ENCODE measurements at places on chromosomes 3 and 15. TPM values are rescaled to one million over a fixed set of nuclear protein-coding genes. Genes with fewer than 3 reads are reported as not detected.
A peak's percentile ranks its signal among the peaks of the same experiment; 100 is the strongest.

- H3K4me1 ChIP-seq, result peaks cover 11% of the 10 kb centered on the region
- no peak for DNase-seq
- H3K27ac ChIP-seq, result no peak overlapping the region
- no peaks in the 10 kb centered on the region for H3K27me3 ChIP-seq
- H3K36me3 ChIP-seq, result no peaks in the 10 kb centered on the region
Observed at GRCh38 chr3:27594096-27594690, 110.0 kb upstream of the SLC4A7 start.

The CIDEC gene
- total RNA-seq, result not detected

The KCNMB2 gene
- not detected for total RNA-seq

GRCh38 chr3:138443091-138443490 is 8.7 kb downstream of the ESYT3 start:
- H3K4me1 ChIP-seq, result peaks cover 12% of the 10 kb centered on the region
- no peak overlapping the region for H3K27ac ChIP-seq
- no peak overlapping the region for H3K4me3 ChIP-seq
- H3K36me3 ChIP-seq, result no peaks in the 10 kb centered on the region
- peaks cover 25% of the 10 kb centered on the region for H3K27me3 ChIP-seq

The DENND4A gene
- total RNA-seq, result 17.5 TPM

The TRIM42 gene
- not detected for total RNA-seq

The ALAS1 gene
- 32.2 TPM for total RNA-seq

The TMEM108 gene
- total RNA-seq, result 6.7 TPM

GRCh38 chr15:92904722-92905571 is 4.8 kb downstream of the CHD2 start:
- peaks cover 9% of the 10 kb centered on the region for H3K36me3 ChIP-seq
- H3K4me3 ChIP-seq, result peak overlapping the region; percentile 98
- H3K4me1 ChIP-seq, result peaks cover 60% of the 10 kb centered on the region
- peak overlapping the region; percentile 100 for H3K27ac ChIP-seq
- DNase-seq, result no peak

DNA sequence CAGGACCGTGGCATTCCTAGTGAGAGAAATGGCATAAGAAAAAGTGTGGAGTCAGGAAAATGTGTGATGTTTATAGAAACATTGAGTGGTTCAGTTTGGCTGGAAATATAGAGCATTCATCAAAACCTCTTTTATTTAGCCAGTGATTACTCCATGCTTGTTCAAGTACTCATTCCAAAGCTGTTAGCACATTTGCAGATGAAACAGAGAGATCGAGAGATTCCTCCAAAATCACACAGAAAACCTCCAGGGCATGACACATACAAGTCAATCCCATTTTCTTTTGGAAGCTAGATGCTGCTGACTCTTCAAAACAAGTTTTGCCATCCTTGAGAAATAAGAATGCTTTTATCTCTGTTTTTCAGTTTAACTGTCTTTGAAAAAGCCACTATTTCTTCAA is 11.5 kb upstream of the MB21D2 start:
- H3K4me1 ChIP-seq, result peaks cover 37% of the 10 kb centered on the region
- H3K36me3 ChIP-seq, result no peaks in the 10 kb centered on the region
- no peak overlapping the region for H3K4me3 ChIP-seq
- no peaks in the 10 kb centered on the region for H3K27me3 ChIP-seq
- peak overlapping the region; percentile 70 for H3K27ac ChIP-seq

Measured in progenitor cell of endocrine pancreas (in vitro differentiated cells).